Amniotic stem cell (primary cell): ENCODE measurements at places on chromosomes 7 and 10.

DNA sequence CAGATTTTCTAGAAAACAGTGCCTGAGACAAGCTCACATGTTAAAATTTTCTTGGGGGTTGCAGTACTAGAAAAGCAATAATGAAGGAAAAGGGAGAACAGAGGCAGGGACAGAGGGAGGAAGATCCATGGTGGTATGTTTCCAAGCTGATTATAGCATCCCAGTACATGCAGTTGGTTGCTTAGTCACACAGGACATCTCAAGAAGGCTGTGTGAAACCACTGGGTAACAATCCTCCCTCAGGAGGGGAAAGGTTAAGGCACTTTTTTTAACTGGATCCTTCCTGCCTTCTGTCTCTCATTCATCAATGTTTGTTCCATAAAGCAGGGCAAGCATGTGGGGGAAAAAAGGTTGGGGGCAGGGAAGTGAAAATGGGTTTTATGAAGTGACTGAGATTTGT, 6.1 kb upstream of the IMMP2L start:
- no peak for DNase-seq

DNA sequence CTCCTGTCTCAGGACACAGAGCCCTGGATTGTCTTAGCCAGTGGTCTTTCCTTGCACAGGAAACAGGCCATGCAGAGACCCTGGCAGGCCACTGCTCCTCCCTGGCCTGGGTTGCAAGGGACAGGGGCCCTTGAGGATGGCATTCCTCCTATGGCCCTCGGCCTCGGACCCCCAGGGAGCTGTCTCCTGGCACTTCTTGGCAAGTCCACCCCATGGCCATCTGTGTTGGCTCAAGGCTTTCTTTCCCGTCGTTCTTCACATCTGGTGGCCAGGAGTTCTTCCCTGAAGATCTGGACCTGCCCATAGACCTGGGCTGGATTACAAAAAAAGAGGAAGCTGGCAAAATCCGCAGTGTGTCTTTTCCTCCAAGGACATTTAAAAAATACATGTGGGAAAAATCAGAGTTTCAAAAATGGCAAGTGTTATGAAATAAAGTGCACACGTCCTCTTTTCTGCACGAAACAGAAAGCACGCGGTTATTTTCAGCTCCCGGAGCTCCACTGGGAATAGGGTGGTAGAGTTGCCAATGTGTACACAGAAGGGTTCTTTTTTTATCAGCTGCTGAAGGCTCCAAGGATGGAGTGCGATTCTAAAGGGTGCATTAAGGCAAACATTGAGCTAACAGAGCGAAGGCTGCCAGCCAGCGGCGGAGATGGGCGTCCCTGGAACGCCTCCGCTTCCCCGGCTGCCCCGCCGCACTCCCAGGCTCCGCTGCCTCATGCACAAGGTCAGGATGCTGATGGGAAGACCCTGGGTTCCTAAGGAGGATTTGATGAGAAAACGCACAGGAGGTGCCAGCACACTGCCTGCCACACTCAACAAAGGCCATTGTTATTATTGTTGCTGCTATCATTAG, 62.8 kb upstream of the FAM20C start:
- no peak for DNase-seq

DNA sequence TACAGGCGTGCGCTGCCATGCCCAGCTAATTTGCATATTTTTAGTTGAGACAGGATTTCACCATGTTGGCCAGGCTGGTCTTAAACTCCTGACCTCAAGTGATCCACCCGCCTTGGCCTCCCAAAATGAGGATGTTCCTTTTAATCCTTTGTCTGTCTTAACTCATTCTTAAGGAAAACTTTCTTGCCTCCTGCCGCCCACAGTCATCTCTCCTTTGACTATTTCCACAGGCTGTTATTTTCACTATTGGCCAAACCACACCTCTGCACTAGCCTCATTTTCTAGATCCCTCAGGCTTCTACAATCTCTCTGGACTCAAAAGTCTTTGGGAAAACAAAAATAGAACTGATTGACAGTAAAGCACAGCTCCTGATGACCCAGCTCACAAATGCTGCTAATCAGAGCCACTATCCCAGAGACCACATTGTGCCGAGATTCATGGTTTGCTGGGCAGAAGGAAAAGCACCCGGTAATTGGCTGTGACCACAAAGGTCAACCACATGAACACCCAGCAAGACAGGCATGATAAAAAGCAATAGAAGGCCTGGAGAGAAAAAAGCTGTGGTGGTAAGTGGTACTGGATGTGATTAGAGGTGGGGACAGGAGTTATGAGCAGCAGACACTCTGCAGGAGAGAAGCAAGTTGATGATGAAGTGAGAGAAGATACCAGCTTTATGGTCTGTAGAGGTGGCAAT, 44.1 kb upstream of the ZNRF2 start:
- no peak for DNase-seq

DNA sequence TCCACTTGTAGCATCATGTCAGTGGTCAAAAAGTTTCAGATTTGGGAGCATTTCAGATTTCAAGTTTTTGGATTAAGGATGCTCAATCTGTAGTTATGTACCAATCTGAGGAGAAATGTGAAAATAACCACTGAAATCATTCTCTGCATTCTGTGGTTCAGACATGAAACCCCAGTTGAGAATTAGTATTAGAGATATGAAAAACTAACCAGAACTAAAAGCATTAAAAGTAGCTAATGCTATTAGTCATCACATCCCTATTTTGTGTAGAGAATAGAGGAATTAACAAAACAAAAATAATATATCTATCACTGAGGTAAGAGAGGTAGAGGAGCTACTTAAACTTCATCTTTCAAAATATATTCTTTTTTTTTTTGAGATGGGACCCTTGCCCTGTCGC, 28.0 kb downstream of the MICU1 start:
- no peak for DNase-seq

DNA sequence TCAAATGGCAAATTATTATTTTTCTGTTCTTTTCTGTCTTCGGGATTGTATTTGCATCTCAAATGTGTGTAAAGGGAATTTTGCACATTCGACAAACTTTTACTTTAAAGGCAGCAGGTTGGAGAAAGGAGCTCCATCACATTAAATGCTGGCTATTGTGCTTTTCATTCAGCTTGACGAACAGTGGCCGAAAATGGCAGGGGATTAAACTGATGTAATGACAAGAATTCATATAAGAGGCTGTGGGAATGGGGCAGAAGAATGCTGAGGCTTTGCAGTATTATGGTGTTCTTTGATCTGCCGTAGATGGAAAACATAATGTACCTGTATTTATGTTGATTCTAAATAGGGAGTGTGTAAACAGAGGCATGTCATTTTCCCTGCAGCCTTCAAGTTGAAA, 376.0 kb downstream of the LRMDA start:
- DNase-seq, result no peak

DNA sequence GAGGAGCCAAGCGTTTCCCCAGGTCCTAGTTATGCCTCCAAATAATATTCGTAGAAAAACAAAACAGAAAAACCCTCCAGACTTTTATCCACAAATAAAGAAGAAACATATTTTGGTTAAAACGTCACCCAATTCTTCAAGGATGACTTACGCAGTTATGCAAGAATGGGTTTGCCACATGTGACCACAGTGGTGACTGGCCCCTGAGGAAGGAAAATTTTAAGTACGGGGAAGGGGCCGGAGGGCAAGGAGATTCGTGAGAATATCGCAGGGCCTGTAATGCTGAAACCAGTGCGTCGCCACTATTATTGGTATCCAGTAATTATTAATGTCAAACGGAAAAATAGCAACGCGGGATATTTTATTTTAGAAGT, 537 bp upstream of the MRPS24 start:
- DNase-seq, result peak; percentile 84

GRCh38 chr7:16739863-16740622, 13.5 kb upstream of the TSPAN13 start:
- DNase-seq, result peak; percentile 19

GRCh38 chr7:145105561-145105960, 269.7 kb upstream of the TPK1 start:
- no peak for DNase-seq

- no peak for DNase-seq
These were observed 59.1 kb downstream of the GATA3 start for GRCh38 chr10:8113616-8114015.

DNA sequence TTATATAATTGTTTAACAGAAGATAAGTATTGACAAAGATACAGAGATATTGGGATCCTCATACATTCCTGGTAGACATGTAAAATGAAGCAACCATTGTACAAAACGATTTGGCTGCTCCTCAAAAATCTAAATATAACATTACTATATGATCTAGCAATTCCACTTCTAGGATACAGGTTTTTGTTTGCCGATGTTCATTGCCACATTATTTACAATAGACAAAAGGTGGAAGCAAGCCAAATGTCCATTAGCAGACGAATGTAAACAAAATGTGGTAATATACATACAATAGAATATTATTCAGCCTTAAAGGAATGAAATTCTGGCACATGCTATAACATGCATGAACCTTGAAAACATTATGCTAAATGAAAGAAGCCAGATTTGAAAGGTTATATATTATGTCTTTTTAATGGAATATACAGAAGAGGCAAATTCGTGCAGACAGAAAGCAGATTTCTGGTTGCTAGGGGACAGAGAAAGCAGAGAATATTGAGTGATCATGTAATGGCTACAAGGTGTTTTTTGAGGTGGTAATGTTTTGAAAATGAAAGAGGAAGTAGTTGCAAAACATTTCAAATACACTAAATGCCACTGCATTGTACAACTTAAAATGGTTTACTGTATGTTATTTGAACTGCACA, 44.9 kb downstream of the POLR1F start:
- no peak for DNase-seq

DNA sequence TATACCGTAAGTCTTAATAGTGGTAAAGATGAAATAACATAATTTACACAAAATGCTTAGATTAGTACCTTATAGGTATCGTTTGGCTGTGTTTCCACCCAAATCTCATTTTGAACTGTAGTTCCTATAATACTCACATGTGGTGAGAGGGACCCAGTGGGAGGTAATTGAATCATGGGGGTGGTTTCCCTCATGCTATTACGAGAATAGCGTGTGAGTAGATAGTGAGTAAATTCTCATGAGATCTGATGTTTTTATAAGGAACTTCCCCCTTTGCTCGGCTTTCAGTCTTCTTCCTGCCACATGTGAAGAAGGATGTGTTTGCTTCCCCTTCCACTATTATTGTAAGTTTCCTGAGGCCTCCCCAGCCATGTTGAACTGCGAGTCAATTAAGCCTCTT, 426.3 kb upstream of the POT1 start:
- no peak for DNase-seq

GRCh38 chr7:153638821-153639435, 413.3 kb upstream of the DPP6 start:
- DNase-seq, result no peak

DNA sequence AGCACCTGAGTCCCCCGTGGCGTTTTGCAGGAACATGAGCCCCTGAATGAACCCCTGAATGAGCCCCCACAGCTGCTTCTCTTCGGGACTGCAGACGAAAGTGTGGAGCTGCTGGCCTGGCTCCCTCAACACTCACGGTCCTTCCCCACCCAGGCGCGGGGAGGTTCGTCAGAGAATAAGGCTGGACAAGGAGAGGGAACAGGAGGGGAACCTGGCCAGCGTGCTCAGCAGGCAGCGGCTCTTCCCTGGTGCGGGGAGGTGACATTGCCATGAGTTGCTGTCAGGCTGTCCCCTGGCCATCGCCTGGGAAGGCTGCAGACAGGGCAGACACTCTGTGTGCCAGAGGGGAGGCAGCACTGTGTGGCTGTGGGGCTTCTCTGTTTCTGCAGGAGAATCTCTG, 80.9 kb upstream of the SHH start:
- DNase-seq, result no peak

- DNase-seq, result no peak
These were observed 97.9 kb upstream of the SAMD8 start for GRCh38 chr10:75013522-75013921.

- DNase-seq, result no peak
These were observed 16.2 kb downstream of the CNNM1 start for GRCh38 chr10:99345350-99345749.

- no peak for DNase-seq
These were observed 56.9 kb downstream of the HDAC9 start for GRCh38 chr7:18552316-18552916.

DNA sequence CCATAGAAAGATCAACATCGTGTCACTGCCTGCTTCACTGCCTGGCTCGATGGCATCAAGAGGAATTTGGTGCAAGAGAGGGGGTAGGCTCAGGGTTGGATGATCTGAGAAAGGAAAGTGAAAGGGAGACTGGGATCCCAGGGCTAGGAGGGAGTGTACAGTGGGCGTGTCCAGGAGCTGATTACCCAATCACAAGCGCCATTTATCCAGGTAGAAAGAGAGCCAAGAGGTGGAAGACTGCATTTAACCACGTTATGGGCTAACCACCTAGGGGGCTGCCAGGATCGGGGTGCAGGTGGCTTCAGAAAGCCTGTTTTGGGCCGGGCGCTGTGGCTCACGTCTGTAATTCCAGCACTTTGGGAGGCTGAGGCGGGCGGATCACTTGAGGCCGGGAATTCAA, 10.3 kb downstream of the PODXL start:
- DNase-seq, result no peak

- DNase-seq, result no peak
These were observed 340.0 kb upstream of the NRP1 start for GRCh38 chr10:33674491-33674890.

DNA sequence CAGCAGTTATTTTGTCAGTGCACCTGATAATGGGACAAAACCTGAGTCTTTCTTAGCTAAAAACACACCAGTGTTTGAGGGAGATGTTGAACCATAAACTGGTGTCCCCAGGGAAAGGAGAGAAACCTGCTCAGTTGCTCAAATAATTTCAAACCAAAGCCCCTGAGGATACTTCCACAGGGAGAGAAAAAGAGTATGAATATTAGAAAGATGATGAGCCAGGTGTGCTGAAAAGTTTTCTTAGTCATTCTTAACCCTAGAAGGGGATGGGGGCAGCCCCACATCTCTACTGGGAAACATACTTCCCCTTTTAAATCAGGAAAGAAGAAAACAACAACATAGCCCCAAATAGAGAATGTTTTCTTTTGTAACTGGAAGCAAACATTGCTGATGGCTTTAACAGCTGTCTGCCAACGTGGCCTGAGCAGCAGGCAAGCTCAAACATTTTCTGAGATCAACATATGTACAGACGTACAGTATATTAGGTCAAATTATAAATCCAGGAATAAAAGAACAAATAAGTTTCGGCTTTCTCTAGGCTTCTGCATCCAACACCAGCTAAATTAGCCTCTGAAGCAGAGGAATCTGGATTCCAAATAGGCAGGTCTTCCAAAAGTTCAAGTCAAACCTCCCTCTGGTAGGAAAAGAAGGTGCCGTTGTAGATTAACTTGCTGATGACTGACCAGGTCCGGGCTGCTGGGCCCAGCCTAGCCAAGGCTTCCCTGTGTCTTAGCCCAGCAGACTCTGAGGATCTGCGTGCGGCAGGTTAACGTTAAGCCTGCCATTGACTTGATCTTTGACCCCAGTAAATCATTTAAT, 30.5 kb upstream of the FBXW4 start:
- DNase-seq, result no peak
